ENCODE measurements at places on chromosomes 6 and 20.

DNA sequence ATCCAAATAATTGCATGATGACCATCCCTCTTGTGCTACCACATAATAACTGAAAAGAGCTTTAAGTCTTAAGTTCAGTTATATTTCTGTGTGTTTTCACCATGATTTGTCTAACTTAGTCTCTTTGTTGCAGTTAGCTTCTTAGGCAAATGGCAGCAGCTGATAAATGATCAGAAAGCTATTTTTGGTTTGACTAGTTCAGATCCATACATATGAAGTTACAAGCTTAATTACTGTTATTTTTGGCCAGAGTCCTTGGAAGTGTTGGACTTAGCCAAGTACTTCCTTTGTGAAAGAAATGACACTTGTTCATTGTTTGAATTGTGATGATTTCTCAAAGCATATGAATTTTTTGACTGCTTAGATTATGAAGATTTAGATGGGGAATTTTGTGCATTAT, 54.2 kb downstream of the HIVEP1 start:
- no peak for DNase-seq

DNA sequence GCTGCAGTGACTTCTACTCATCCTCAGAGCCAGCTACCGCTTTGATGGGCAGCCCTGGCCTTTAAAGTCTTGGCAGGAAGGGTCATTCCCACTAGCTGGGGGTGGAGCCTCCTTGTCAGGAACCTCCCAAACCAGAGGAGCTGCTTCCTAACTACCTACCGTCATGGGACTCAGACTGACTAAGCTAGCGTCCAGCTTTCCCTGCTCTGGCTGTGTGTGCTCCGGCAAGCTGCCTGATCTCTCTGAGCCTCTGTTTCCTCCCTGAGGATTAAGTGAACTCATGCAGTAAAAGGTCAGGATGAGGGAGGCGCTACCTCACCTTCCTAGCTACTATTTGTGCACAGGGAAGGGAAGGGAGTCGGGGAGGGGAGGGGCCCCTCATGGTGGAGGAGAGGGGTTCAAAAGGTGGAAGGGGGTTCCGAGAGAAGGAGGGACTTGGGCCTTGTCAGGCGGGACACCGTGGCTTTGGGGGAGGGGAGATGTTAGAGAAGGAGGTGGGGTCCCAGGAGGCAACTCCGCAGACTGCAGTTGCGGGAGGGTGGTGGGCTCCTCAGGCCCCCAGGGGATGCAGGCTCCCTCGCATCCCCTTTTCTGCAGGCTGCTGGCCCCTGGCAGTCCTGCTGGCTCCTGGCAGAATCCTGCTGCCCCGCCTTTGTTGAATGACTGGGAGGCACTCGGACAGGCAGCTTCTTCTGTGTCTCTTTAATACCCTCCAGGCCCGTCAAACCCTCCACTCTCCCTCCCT, 9.8 kb downstream of the DUSP15 start:
- no peak for DNase-seq

DNA sequence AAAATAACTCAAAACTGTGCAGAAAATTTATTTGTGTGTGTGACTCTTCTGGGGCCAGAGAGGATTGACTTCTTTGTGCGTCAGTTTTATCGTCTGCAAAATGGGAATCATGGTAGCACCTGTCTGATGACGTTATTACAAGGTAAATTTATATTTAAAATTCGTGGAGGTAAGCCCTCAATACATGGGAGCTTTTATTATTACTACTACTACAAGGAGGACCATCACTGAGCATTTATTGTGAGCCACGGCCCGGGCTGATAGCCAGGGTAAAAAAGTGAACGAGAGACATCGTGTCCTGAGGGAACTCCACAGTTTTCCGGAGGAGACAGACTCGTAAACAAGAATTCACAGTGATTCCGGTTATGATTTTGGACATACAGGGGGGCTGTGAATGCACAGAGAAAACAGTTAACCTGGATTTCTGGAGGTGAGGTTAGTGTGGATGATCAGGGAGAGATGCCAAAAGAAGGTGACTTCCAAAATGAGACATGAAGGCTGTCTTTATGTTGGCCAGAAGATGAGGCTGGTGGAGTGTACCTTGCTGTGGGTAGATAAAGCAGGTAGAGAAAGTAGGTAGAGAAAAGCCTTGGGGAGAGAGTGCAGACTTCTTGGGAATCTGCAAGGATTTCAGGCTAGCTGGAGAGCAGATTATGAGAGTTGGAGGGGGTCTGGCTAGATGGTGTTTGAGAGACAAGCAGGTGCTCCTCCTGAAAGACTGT, 10.6 kb upstream of the SERINC3 start:
- DNase-seq, result no peak

- peak; percentile 64 for DNase-seq
These were observed 44.9 kb upstream of the FAM83B start for GRCh38 chr6:54801669-54802068.

- no peak for DNase-seq
These were observed 63.9 kb upstream of the MRPS10 start for GRCh38 chr6:42281570-42281969.

DNA sequence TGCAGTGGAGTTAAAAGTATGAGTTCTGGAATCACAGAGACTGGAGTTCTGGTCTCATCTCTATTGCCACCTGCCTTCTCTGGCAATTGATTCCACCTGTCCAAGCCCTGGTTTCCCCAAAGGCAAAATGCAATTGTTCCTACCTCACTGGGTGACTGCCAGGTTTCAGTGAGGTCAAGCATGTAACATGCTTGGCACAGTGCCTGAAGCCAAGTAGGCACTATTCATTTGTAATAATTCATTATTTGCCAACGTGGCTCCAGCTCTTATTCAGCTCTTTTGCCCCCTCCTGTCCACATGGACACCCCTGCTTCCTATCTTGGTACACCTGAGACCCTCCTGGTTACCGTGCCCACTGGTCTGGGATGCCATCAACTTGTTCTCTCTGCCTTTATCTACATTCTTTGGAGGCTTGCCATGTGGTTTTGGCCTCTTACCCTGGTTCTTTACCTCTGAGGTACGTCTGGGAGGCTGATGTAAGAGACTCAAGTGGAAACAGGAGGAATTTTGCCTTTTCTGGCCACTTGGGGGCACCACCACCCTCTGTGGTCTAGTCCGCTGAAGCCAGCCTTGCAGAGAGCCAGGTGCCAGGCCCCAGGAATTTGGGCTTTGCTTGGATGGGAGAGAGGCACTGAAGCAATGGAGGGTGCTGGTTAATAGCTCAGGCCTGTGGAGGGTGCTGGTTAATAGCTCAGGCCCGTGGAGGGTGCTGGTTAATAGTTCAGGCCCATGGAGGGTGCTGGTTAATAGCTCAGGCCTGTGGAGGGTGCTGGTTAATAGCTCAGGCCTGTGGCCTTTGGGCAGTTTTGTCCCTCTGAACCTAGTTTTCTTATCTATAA, 1.7 kb downstream of the KCNK15 start:
- DNase-seq, result peak; percentile 81

DNA sequence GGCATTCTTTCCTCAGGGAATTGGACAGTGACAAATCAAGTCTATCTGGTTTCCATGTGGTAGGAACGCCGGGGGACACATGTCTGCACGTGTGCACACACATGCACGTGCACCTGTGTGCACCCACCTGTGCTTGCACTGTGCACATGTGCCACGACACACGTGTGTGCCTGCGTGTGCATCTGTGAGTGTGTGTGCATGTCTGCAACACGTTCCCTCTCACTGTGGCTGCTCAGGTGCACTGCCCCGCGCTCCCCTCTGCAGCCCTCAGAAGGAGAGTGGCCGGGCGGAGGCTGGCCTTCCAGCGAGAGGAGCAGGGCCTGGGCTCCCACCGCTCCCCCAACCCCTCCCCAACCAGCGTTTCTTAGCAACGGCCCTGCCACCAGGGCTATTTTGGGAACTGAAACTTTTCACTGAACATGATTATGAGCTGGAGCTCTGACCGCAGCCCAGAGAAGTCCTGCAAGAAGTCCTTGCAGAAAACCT, 147.8 kb downstream of the PHACTR3 start:
- no peak for DNase-seq

- DNase-seq, result peak; percentile 34
These were observed 41.6 kb downstream of the LYRM4 start for GRCh38 chr6:5219011-5219691.

- no peak for DNase-seq
These were observed 18.5 kb downstream of the CHD6 start for GRCh38 chr20:41599699-41600104.

DNA sequence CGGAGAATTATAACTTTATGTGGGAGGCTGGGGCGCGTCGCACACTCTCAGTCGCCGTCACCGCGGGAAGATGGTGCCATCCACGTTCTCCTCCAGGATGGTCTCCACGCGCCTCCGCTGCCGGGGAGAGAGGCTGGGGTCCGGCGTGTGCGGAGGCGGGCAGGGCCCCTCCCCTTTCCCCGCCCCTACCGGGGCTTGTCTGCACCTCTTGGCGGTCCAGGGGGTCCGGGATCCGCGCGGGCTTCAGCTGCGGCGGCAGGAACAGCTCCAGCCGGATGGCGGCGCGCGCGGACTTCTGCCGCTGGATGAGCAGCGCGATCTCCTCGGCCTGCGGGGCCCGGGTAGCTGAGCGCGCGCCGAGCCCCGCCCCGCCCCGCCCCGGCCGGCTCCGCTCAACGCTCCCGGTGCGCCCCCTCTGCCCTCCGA, 807 bp downstream of the LKAAEAR1 start:
- no peak for DNase-seq

- DNase-seq, result peak; percentile 19
These were observed 36.7 kb downstream of the LRFN2 start for GRCh38 chr6:40550202-40551101.

DNA sequence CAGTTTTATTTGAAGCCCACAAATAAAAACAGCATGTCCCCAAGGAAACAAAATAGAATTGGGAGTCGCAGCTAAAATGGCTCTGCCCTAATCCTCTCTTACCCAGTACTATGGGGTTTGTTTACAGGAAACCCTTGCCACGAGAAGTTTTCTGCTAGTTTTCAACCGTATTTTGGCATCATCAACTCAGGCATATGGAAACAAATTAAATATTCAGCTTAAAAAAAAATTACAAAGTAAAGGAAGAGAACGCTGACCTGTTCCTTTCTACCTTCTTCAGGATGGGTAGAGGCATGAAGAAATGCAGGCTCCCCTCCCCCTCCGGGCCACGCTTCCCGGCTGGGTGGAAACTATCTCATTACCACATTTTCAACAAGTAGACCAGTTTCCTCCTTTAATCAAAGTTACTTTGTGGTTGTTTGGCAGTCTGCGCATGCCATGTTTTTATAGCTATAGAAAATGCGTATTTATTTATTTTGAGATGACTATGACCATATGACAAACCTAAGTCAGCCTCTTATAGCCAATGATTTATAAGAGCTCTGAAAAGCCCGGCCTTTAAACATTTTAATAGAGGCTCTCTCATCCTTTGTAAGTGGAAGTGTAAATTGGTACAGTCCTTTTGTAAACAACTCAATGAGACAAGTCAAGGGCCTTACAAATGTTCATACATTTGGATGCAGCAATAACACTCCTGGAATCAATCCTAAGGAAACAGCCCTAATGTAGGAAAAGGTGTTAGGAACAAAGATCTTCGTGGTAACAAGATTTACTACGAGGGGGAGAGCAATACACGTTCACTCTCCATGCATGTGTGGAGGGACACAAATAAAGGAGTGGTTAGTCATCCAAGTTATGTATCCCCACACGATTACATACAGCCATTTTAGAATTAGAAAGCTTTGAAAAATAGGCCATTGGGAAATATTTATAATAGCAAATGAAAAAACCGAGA, 16.1 kb upstream of the ZNF217 start:
- no peak for DNase-seq

GRCh38 chr6:115467726-115468125, 593.0 kb downstream of the FRK start:
- no peak for DNase-seq

DNA sequence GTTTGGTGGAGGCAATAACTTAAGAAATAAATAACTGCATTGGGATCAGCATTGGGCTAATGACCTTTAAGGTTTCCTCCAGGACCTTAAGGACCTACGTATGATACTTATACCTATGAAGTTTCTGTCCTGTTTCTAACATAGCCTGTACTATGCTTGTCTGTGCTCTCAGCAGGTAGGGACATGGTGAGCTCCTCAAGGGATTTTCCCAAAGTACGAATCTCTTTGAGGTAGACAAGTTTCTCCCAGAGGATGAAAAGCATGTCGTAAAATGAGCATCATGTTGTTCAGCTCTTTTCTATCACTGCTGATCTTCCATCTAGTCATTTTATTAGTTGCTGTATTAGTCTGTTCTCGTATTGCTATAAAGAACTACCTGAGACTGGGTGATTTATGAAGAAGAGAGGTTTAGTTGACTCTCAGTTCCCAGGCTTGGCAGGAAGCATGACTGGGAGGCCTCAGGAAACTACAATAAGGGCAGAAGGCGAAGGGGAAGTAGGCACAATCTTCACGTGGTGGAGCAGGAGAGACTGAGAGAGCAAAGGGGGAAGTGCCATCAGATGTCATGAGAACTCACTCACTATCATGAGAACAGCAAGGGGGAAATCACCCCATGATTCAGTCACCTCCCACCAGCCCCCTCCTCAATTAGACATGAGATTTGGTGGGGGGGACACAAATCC, 77.8 kb upstream of the TGM3 start:
- no peak for DNase-seq

- no peak for DNase-seq
These were observed 212.8 kb upstream of the FUT9 start for GRCh38 chr6:95802978-95803377.

DNA sequence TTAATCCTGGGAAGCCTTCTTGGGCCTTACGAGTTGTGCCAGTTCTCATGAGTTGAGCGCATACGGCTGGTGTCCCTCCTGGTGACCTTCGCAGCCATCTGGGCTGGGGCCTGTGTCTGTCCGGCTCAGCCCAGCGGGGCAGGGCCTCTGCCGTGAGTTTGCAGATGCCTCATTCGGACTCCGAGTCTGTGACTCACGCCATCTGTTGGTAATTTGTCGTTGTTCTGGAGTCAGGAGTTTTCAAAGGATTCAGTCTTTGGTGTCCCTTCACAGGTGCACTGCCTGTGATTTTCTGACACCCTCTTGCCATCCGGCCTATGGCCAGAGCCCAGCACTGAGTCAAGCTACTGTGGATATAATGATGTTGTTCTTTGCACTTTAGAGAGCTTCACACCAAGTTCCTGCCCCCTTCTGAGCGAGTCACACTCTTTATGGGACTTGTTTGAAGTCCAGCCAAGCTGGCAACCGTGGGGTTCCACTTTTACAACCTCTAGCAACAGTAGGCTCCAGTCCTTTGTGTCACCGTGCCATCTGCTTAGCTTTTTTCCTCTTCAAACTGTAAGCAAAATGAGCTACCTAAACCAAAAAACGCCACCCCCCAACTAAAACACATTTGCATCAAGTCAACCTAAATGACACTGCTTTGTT, 175.6 kb downstream of the AIG1 start:
- no peak for DNase-seq

- DNase-seq, result no peak
These were observed 89.4 kb downstream of the TBXT start for GRCh38 chr6:166078294-166078693.

DNA sequence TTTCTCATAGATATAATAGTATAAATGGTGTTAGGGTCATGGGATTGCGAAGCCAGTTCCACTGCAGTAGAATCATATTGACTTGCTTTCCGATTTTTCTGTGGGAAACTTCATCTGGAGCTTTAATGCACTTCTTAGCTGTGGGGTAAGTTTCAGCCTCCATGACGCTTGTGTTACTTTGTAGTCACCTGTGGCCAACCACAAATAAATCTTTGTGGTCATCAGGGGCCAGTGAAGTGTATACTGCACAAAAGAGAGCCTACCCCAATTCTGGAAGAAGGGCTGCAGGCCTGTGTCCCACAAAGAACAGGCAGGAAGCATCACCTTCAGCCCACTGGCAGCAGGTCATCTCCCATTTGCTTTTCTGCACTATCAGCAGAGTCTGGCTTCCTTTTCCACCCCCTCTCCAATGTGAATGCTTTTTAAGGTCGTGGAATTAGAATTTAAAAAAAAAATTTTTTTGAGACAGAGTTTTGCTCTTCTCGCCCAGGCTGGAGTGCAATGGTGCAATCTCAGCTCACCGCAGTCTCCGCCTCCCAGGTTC, 32.0 kb downstream of the MTHFD1L start:
- DNase-seq, result no peak

GRCh38 chr6:81241126-81242041, 511.1 kb downstream of the TENT5A start:
- no peak for DNase-seq
